Aorta (tissue), 5 donors: ENCODE measurements at places on chromosomes 3 and 15. TPM values are rescaled to one million over a fixed set of nuclear protein-coding genes. Genes with fewer than 3 reads are reported as not detected.

GRCh38 chr15:83940136-83940535 lies 286.2 kb downstream of the ADAMTSL3 start:
- no peak for DNase-seq

DNA sequence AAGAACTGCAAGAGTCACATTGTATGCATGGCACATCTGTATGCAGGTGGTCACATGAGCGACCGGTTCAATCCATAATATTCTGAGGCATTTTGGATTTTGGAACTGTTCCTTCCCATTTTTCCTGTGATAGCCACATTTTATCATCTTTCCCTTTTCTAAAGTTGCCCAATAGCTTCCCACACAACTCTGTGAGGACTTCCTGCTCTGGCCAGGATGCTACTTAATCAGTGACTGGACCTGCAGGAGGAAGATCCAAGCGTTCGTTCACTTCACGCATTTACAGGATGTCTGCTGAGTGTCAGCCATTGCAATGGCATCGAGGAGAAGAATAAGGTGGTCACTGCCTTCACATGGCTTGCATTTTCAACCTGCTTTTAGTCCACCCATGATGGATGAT lies 9.8 kb downstream of the KLHL6 start:
- DNase-seq: no peak

- no peak for DNase-seq
Observed at GRCh38 chr3:121431726-121432517, 113.9 kb downstream of the POLQ start.

DNA sequence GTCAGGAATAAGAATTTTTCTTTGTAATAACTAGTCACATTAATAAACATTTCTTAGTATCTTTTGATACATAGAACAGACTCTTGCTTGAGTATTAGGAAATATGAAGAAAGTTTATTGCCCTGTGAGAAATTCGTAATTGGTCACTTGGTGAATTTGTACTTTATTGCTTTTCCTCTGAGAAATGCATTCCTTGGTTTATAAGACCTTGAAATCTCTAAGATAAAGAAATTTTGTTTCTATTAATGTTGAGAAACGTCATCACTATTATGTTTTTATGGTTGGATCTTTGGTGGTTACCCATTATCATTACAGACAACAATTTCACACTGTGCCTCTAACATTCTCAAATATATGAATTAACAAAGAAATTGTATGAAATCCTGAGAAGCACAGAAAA lies 652.0 kb upstream of the NECTIN3 start:
- DNase-seq: no peak

- peak; percentile 64 for DNase-seq
Observed at GRCh38 chr3:126542340-126543241, 16.1 kb downstream of the C3orf22 start.

DNA sequence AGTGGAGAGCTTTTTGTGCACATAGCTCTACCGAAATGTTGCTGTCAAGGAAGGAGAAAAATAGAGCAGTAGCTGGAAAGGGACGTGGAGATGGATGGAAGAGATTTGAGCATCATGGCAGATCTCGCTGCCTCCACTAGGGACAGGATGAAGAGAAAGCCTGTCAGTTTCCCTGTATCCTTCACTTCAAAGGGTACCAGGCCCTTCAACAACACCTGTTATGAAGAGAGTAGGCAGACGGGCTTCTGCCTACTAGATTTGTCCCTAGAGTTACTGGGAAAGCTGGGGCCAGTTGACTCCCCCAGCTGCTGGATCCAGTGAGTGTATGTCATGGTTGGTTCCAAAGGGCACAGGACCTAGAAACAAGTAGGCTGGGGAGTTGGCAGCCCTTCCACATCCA lies 150.8 kb downstream of the TLE3 start:
- no peak for DNase-seq

The PFKFB4 gene
- total RNA-seq: 14.6 TPM
